ENCODE measurements at places on chromosomes 2 and 18.

DNA sequence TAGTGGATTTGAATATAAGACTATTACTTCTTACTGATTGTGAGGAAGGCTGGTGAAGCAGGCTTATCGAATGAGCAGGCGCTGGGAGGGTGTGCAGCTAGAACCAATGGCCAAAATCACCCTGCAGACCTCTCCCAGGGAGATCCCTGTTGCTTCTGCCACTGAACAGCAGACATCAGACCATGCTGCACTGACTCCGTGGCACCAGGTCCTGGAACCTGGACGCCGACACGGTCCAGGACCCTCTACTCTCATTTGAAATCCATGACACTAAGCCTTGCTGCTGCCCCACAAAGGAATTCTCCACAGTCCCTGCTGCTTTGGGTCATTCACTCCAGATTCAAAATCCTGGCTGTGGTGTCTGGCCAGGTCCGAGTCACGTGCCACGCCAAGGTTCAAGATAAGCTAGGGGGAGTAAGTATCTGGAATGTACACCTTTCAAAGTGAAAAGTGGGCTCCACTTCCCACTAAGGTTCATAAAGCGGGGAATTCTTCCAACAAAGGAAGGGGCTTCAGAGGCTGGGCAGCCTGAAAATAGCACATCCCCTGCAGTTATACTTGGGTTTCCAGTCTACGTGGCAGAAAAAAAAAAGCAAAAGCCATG, 9.0 kb upstream of the YWHAQ start:
- DNase-seq = no peak

DNA sequence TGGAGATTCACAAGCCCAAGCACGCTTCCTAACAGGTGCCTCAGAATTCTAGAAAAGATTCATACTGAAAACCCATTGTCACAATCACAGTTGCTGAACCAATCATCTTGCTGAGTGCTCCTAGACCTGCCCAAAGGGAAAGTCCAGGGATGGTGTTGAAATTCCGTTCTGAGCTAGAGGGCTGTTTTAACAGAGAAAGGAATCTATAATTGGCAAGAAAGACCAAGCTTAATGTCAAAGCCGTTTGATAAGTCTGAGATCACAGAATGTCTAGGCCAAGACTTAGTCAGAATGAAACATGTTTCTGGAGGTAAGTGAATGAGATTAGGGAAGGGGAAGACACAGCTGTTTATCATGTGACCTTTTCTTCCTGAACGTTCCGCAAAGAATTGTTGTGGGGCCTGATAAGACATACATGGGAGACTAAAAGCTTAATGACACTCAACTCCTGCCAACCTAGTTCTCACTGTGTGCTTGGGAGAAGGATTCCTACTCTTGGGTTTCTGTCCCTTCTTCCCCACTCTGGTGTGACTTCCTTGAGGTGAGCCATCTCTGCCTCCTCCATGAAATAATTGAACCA, 27.5 kb downstream of the PMAIP1 start:
- DNase-seq = no peak

- no peak for DNase-seq
Observed at GRCh38 chr2:54053830-54054229, 61.6 kb upstream of the ACYP2 start.

DNA sequence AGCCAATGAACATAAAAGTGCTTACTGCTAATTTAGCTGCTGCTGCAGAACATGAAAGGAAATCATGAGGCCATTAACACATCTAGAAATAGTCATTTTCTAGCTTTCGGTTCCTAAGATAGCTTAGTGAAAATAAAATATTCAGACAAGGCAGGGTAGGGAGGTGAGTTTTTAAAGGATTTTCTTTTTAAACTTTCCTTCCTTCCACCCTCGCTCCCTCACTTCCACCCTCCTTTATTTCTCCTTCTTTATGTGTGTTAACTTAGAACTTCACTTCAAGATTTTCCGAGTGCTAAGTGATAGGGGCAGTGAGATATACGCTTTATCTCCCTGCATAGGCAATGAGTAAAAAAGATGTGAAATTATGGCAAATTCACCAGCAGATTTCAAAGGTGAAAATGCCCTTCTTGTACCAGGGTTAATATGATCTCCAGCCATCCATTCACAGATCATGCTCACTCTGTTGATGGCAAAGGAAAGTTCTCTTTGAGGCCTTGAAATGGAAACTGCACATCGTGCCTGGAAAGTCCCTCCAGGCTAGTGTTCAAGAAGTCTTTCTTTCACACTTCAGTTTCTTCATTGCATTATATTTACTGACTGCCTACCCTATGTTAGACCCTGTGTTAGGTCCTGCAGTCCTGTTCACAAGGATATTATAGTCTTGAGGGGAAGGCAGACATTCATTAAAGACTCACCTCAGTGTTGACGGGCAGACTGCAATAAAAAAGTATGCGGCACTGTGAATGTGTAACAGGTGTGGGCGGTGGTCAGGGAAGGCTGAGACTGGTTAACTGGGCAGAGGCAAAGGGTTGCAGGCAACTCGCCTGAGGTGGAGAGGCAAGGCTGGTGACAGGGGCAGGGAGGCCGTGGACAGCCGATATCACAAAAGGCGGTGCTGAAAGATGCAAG, 200.8 kb downstream of the PLCL1 start:
- peak; percentile 35 for DNase-seq

DNA sequence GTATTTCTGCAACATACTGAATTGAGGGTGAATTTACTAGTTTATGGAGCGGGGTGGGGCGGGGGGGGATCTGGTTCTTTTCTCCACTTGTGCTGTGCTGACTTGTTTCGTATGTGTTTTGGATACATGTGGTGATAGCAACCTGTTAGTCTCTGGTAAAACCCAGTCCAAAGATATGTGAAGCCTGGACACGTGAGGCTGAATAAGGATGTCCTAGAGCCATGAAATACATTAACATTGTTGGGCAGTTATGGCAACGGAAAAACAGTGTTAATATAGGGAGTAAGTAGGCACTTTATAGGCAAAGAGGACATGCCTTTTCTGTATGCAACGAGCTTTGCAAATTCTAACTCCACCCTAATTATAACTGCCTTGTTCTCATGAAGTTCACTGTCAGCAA, 42.1 kb upstream of the NEMP2 start:
- DNase-seq = no peak

DNA sequence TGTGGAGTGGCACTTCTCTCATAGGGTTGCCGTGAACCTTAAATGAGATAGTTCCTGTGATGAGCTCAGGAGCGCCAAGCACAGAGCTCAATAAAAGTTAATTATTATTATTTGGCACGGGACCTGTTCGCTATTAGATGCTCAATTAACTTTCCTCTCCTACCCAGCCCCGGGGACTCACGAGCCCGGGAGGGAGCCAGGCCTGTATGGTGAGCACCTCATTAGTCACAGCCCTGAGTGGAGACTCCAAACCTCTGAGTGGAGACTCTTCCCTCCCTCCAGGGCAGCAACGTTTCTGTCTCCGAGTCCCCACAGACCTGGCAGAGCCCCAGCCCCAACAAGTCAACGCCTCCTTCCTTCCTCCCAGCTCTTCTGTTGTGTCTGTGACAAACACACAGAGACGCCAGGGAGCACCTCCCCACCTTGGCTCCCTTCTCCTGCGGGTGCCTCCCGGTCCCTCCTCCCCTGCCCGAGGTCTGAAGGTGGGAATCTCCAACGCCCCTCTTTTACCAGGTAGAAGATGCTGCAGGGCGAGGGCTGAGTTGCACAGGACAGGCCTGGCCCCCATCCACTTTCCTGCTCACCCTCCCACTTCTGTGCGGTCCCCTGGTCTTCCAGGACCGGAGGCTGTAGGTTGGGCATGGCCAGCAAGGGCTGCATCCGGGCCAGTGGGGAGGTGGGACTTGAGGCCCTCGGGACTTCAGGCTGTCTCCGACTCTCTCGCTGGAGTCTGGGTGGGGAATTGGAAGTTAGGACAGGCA, 52.7 kb upstream of the ODC1 start:
- DNase-seq = no peak

- peak; percentile 62 for DNase-seq
Observed at GRCh38 chr18:75211953-75212750, 1.6 kb downstream of the TSHZ1 start.

DNA sequence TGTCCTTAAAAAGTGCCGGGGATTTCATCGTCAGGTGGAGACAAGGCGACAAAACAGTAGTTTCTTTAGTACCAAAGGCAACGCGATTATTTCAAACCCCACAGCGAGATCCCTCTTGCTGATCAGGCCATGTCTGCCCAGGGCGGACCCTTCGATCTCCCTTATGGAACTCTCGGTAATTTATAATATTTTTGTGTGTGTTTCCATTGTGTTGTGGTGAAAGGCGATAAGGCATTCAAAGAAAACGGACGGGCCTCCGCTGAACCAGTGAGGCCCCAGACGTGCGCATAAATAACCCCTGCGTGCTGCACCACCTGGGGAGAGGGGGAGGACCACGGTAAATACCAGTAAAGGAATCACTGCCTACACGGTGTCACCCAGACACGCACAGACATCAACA, 1.4 kb upstream of the GAD1 start:
- no peak for DNase-seq

DNA sequence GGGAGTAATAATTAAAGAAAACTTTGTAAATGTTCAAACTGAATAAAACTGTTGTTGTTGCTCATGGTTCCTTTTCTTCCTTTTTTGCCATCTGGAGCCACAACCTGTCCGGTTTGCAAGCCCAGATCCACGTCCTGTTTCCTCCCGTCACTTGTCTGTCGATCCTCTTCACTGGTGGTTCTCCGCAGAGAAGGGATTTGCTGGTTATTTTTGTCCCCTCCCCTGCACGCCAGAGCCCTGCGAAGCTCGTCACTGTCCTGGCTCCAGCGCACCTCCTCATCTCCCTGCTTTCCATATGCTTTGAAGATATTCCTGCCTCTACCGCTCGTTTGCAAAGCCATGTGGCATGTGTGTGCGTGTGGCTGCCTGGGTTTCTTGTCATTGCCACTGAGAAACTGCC, 461.4 kb downstream of the RNF144A start:
- no peak for DNase-seq

DNA sequence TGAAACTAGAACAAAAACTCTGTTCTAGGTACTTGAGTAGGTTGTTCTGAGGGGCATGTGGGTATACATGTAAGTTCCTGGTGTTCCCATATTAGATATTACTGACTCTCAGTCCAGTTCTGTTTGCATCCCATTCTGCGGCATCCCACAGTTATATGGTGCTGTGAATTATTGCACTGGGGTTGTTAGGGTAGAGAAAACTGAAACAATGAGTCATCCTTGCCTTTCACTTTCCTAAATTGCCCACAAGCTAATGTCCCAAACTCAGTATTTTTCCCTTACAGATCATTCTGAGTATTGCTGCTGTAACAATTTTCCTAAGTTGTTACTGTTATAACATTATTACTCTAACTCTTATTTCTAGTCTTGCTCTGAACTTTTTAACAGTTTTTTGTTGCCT, 3.0 kb downstream of the WDR75 start:
- no peak for DNase-seq

- DNase-seq = no peak
Observed at GRCh38 chr2:69428981-69429380, 8.3 kb downstream of the NFU1 start.

DNA sequence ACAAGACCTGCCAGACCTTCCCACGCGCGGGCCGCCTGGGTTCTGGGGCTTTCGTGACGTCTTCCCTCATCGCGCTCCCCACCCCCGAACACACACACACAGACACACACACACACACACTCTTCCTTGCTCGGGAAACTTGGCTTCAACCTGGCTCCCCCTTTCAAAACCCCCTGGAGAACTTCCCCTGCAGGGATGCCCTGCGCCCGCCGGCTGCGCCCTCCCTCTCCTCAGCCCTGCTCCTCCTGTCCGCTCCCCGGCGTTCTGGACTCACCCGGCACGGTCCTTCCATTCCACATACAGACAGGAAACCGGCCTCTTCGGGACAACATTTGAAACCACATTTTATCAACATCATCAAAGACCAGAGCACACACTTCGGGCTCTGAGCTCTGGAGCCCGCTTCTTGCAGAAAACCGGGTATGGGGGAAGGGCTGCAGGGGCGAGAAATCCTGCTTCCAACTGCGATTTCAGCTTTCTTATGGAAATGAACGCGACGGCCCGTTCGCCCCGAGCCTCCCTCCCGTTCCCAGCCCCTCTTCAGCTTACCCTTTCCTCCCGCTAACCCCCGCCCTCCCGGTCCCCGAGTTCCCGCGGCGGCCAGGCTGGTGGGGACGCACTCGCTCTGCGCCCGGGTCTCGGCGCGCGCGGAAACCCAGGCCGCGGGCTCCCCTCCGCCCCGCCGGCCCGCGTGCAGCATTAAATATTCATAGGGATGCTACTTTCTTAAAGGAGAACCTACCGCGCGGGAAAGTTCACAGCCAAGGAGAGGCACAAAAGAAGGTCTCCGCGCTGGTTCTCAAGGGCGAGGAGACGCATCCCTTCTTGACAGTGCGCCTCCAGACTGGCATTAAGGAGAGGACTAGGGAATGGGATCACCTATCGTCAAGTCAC, 18.3 kb downstream of the POU3F3 start:
- no peak for DNase-seq

GRCh38 chr2:41414486-41415230, 633.2 kb upstream of the PKDCC start:
- peak; percentile 10 for DNase-seq

DNA sequence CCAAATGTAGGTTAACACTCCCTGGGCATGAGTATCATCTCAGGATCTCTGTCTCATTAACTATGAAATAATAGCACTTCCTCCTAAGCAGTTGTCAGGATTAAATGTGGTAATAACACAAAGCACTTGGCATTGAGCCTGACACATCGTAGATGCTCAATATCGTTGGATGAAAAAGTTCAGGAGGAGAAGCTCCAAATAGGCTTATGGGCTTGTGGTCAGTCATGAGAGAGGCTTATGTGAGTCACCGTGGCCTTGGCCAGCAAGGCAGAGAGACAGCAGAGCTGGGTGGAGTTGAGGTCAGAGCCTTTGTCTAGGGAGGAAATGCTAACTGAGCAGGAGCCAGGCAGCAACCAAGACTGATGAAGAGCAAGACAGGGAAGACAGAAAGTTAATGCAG, 68.3 kb upstream of the PPM1B start:
- peak; percentile 48 for DNase-seq

GRCh38 chr2:190361572-190361971, 18.2 kb downstream of the INPP1 start:
- no peak for DNase-seq

- no peak for DNase-seq
Observed at GRCh38 chr2:41410011-41410410, 637.8 kb upstream of the PKDCC start.

DNA sequence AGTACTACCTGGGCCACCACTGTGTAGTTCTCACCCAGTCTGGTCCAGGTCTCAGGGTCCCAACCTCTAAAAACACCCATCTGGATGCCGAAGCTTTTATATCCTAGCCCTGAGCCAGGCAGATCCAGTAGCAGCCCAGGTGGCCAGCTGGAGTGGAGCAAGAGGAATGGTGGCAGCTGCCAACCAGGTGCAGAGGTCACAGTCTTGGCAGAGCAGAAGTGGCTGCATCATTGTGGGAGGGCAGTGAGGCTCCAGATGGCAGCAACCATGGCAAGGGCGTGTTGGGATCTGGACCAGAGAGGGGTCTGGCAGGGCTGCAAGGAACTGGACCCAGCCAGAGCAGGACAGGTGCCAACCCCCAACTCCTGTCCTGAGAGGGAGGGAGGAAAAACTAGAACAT, 72.2 kb upstream of the AGAP1 start:
- DNase-seq = peak; percentile 59

GRCh38 chr2:143219266-143219665, 90.0 kb downstream of the ARHGAP15 start:
- no peak for DNase-seq

- DNase-seq = no peak
Observed at GRCh38 chr2:120243875-120244553, 8.6 kb upstream of the RALB start.

GRCh38 chr2:222306393-222307142, 7.8 kb upstream of the PAX3 start:
- no peak for DNase-seq

All from left ventricle myocardium superior (tissue), 1 donor.